ENCODE measurements at places on chromosomes 2 and 18.
A peak's percentile ranks its signal among the peaks of the same experiment; 100 is the strongest.

DNA sequence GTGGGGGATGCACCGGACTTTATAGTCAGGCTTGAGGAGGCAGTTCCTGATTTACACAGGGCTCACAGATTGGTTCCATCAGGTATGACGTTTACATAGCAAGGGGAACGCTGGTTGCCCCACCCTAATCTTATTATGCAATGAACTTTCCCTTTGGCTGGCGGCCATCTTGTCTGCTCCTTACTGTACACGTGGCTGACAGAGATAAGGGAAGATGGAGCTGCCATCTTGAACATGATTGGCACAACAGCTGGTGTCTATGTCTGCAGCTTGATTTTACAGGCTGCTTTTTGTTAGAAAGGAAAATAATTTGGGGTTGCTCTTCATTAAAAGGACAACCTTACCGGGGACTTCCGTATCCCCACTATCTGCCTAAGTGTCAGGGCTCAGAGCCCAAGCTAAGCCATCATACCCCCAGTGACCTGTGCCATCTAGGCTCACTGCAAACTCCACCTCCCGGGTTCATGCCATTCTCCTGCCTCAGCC, 33.5 kb upstream of the ATG16L1 start:
- no peak for DNase-seq

DNA sequence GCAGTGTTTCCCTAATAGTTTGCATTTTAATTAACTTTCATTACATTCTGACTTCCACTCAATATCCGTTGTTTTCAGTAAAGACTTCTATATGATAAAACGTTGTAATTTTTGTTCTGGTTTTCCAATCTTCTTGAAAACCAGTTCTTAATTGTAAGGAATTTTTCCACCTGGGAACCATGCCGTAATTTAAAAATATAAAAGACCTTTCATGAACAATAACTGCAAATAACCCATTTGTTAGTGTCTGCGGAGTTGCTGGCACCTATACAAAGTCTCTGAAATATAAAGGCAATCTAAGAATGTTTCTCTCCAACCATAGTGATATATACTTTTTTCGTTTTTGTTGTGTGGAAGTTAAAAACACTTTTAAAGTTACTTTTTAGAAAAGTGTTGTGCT, 7.7 kb upstream of the SATB2 start:
- no peak for DNase-seq

GRCh38 chr2:57622009-57622408, 424.6 kb upstream of the VRK2 start:
- DNase-seq = no peak

- no peak for DNase-seq
Measured at GRCh38 chr2:205822579-205822978, 140.3 kb downstream of the NRP2 start.

GRCh38 chr2:190069936-190070696, 7.6 kb upstream of the MSTN start:
- DNase-seq = no peak

GRCh38 chr18:76274468-76275289, 220.4 kb downstream of the ZNF516 start:
- DNase-seq = no peak

GRCh38 chr2:148298196-148298595, 277.3 kb downstream of the MBD5 start:
- DNase-seq = no peak

- DNase-seq = no peak
Measured at GRCh38 chr2:64311191-64311910, 142.6 kb upstream of the LGALSL start.

- no peak for DNase-seq
Measured at GRCh38 chr2:188601927-188602326, 310.3 kb downstream of the GULP1 start.

GRCh38 chr2:40240070-40240469, 211.8 kb downstream of the SLC8A1 start:
- DNase-seq = no peak

DNA sequence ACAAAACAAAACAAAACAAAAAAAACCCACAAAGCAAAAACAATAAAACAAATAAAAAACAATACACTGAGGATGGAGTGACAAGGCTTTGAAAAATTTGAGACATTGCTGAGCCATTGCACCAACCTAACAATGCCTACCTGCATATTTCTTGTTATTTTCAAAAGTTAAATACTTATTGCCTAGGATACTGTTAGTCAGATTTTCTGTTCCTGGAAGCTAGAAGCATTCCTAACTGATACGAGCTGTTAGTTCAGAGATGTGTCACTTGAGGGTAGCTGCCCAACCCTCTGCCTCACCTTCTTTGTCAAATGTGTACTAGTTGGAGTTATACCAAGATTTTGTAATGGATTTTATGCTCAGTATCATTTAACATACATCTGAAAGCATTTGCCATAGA, 187.2 kb downstream of the TXNL1 start:
- DNase-seq = no peak

GRCh38 chr2:28507796-28508764, 12.2 kb downstream of the PLB1 start:
- no peak for DNase-seq

DNA sequence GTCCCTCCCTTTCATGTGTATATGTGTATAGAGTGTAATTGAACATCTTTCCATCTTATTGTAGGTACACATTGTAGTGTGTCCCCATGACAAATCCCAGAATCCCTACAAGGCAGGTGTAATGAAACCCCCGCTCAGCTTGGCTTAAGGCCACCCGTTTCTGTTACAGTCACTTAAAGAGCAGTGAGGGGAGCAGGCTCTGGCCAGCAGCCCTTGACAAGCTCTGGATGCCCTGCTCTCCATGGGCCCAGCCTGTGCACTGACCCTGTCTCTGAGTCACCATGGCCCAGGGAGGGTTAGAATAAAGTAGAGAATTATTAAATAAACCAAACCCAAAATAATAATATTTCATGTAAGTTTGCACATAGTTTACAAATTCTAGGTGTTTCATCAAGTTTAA, 17.2 kb upstream of the MAL start:
- DNase-seq = no peak

- DNase-seq = no peak
Measured at GRCh38 chr2:121234144-121234543, 50.9 kb downstream of the TFCP2L1 start.

DNA sequence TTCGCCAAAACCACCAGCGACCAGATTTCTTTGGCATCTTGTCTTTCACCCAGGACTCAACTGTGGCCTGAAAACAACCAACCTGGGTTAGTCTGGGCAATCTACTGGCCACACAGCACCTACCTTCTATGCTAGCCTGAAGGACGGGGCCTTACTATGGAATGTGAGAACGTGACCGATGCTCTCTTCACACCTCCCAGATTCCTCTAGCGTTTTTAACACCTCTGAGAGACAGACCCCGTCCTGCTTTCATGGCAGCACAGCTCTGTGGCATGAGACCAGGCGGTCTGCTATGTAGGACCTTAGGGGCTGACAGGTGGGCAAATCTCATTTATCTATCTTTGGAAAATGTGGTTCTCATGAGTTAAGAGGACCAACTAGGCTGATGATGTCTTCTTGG, 80.9 kb downstream of the EMILIN2 start:
- DNase-seq = no peak

DNA sequence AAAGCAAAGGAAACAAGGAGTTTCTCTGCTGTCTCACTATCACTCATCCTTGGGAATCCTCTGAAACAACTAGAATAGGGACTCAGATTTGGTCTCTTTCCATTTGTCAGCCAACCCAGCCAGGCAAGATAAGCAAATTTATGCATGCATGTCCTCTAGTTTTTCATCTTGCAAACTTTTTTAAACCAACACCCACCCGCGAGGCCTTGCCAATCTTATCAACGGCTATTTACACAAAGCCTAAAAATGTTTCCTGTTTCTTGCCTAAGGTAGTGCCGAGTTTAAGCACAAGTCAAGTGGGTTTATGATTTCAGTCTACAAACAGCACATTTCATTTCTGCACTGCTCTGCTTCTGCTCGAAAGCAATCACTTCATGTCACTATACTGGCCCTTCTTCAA, 240.9 kb downstream of the STK39 start:
- DNase-seq = no peak

DNA sequence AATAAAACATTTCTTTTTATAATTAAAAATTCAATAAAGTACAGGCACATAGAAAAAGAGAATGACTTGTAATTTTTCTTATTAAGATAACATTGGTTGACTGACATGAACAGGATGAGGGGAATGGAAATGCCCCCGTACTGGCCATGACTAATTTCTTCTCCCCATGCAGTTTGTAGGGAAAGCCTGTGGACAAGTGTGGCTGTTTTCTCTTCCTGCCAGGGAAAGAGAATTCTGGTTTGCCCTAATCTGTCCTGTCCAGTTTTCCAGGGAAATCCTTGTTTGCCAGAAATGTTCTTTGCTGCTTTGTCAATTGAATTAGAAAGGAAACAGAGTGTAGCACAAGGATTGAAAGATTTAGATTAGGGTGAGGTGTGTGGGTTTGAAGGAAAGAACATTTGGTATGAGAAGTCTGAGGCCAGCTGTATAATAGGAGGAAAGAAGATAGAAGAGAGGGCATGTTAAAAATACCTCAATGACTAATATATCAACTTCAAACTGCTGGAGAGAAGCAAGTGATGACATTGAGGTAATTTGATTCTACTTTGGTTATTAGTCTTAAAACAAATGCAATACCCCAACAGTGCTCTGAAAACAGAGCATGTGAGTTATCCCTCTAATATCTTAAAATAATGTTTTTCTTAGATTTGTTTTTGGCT, 593.9 kb upstream of the ZNF804A start:
- no peak for DNase-seq

- DNase-seq = no peak
Measured at GRCh38 chr2:236731767-236732580, 162.3 kb downstream of the ACKR3 start.

DNA sequence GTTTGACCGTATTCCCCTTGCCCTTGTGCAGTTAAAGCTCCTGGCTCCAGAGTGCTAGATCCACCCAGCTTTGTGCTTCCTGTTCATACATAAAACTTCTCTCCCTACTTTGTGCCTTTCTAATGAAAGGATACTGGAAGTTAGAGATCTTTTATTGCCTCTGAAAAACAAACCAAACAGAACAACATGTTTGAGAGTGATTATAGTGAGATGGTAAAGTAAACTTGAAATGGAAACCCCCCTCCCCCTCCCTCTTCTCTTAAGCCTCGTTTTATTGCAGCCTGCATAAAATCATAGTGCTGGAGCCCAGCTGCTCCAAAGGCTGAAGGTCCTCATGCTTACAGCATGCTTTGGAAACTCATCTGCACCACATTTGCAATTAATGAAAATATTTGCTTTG, 125.1 kb downstream of the TANC1 start:
- no peak for DNase-seq

GRCh38 chr18:31149351-31149750, 13.3 kb downstream of the DSC1 start:
- DNase-seq = no peak

- DNase-seq = no peak
Measured at GRCh38 chr2:206430452-206430851, 12.9 kb upstream of the ADAM23 start.

- no peak for DNase-seq
Measured at GRCh38 chr2:197031803-197032202, 105.3 kb upstream of the PGAP1 start.

DNA sequence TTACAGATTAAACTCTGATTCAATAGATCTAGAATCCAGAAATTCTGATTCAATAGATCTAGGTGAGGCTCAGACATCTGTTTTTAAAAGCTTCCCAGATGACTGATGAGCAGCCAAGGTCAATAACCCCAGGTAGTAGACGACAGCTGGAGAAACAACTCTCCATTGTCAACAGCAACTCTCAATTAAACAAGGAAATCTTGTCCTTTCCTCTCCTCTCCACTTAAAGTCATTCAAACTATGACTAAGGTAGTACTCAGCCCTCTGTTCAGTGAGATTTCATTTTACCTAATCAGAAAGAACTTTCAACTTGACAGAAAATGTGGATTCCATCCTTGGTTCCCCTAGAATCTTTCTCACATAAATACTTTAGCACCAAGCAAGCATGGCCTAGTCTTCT, 94.6 kb upstream of the SCG2 start:
- DNase-seq = no peak

GRCh38 chr2:29865512-29865911, 55.9 kb downstream of the ALK start:
- DNase-seq = no peak

GRCh38 chr2:166434491-166434890, 58.7 kb upstream of the SCN9A start:
- DNase-seq = no peak

GRCh38 chr18:50877545-50878265, 1.2 kb upstream of the ME2 start:
- DNase-seq = no peak

- DNase-seq = no peak
Measured at GRCh38 chr2:163253621-163254285, 415.2 kb upstream of the KCNH7 start.

GRCh38 chr18:12516049-12516630, 108.4 kb downstream of the PRELID3A start:
- DNase-seq = no peak

GRCh38 chr2:66569321-66569851, 134.5 kb downstream of the MEIS1 start:
- no peak for DNase-seq

- DNase-seq = no peak
Measured at GRCh38 chr2:200364142-200364541, 57.6 kb downstream of the SPATS2L start.

DNA sequence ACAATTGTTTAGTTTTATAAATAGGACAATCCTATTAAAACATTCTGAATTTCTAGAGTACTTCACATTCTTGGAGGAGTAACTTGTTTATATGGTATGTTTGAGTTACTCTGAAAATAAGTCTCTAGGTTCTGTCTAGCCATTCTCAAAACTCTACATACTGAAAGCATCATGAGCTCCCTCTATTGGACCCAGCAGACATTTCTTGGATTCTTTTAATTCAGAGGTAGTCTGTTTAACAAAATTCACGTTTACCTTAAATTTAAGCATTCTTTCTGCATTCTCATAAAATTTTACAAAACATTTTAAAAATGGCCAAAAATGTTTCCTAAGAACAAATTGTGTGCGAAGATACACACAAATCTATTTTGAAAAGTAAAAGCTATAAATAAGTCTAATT, 15.3 kb downstream of the SP9 start:
- no peak for DNase-seq

- no peak for DNase-seq
Measured at GRCh38 chr2:54478899-54479298, 22.8 kb downstream of the SPTBN1 start.

- peak; percentile 30 for DNase-seq
Measured at GRCh38 chr2:165203689-165204559, at the start of gene SCN3A. Gene SCN3A (minus strand): TSS chr2:165204050. CDS start chr2:165176394, 27,656 bp downstream.

GRCh38 chr2:170436077-170436943, 258.4 kb downstream of the MYO3B start:
- no peak for DNase-seq

DNA sequence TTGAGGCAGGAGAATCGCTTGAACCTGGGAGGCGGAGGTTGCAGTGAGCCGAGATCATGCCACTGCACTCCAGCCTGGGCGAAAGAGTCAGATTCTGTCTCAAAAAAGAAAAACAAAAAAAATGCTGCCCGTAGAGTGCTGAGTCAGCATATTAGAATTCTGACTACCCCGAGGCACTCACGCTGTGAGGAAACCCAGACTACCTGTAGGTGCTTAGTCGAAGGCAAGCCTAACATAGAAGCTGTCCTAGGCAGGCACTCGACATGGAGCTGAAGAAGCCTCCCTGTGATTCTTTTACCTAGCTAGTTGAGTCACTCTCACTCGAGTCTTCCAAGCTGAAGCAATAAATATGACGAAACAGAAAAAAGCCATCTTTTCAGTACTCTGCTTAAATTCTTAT, 1323.2 kb upstream of the DDX18 start:
- no peak for DNase-seq

- no peak for DNase-seq
Measured at GRCh38 chr2:69985216-69985615, 23.8 kb upstream of the ASPRV1 start.
